Smooth muscle cell of bladder (primary cell): ENCODE measurements at places on chromosomes 4 and X. TPM values are rescaled to one million over a fixed set of nuclear protein-coding genes. Genes with fewer than 3 reads are reported as not detected.

ENPP6 gene
- total RNA-seq: 0.09 and 0.28 TPM in 2 replicates

ASB11 gene
- total RNA-seq: not detected in 2 replicates

KCTD8 gene
- not detected in 2 replicates for total RNA-seq

HOPX gene
- total RNA-seq: under 0.01 and 0.46 TPM in 2 replicates

CYSLTR1 gene
- not detected in 2 replicates for total RNA-seq

TAPT1 gene
- total RNA-seq: 15.9 and 16.4 TPM in 2 replicates
